NCI-H2171 (cell line): ENCODE measurements at places on chromosomes 13 and 19.
A peak's percentile ranks its signal among the peaks of the same experiment; 100 is the strongest.

- DNase-seq, result no peak
Observed at GRCh38 chr19:34017601-34018000, 154.7 kb upstream of the LSM14A start.

GRCh38 chr13:40391788-40392187 is 274.7 kb downstream of the FOXO1 start:
- DNase-seq, result no peak

DNA sequence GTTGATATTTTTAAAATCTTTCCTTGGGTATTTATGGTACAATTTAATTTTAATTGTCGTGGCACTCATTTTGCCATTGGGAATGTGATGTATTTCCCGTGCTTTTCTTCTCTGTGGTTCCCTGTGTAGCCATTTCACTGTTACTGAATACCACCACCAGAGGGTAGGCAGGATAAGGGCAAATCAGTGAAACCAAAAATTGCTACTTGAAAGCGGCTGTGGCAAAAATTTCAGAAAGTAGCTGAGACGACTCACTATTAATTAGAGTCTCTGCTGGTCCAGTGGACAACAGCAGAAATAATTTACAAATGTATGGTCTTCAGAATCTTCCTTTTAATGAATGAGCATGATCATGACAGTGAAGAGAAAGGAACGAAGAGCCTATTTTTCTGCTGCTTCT is 34.4 kb upstream of the MIR17HG start:
- no peak for DNase-seq

- DNase-seq, result peak; percentile 30
Observed at GRCh38 chr13:100044936-100045335, 44.0 kb upstream of the PCCA start.

- DNase-seq, result no peak
Observed at GRCh38 chr13:94667190-94667589, 45.2 kb downstream of the SOX21 start.

GRCh38 chr13:107851670-107852069 is 363.7 kb downstream of the LIG4 start:
- DNase-seq, result no peak

DNA sequence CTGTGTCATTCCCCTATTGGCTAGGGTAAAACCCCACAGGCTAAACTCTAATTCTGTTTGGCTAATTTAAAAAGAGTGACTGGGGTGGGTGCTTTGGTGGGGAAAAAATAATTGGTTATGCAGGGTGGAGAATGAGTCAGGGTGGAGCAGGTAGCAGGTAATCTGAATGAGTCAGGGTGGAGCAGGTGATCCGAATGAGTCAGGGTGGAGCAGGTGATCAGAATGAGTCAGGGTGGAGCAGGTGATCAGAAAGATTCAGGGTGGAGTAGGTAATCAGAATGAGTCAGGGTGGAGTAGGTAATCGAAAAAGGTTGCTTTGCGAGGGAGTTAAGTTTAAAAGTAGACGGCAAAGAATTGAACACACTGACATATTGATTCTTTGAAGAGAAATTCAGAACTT is 1218.8 kb upstream of the ATXN8OS start:
- DNase-seq, result no peak

DNA sequence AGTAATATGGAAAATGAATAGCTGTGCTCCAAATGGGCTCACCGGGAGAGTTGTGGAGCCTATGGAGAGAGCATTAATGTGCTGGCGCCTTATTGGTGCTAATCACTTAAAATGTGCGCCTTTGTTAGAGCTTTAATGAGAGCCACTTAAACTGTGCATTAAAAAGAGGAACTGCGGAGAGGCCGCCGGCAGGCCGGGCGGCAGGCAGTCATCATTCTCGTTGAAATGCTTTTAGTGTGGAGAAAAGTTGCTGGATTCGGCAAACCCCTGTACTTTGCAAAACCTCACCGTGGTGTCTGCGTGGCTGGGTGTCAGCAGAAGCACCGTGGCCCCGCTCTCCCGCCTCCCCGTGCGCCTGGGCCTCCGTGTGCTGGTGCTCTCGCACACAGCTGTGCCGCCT is 105.5 kb downstream of the KDM4B start:
- DNase-seq, result no peak

- no peak for DNase-seq
Observed at GRCh38 chr19:20482721-20483120, 82.9 kb downstream of the ZNF737 start.

DNA sequence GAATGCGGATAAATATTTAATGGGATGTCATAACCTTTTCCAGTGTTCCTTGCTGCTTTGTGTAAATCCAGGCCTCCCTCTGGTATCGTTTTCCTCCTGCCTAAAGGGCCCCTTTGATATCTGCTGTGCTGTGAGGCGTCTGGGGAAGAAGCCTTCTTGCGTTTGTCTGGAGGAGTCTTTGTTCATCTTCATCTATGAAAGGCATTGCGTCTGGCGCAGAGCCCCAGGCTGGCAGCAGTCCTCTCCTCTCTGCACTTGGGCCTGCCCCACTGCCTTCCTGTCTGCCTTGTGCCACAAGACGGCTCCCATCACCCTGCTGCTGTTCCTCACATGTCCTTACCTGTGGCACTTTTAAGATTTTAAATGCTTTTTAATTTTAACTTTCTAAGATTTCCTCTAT is 9.8 kb downstream of the PROZ start:
- DNase-seq, result no peak

DNA sequence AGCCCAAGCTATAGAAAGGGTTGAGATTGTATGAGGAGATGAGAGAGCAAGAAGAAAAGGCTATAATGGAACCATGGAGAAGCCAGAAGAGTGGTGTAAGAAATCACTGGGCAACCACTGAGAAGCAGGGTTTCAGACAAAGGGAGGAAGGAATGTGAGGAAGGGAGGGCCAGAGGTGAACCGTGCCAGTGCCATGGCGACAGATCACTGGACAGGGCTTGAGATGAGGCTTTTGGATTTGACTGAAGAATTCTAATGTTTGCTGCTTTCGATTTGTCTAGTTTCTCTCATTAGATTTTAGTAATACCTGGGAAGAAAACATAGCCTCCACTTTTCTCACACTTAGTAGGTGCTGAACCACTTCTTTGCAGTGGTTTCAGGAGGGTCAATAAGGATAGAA is 6.3 kb upstream of the GPR183 start:
- DNase-seq, result no peak

DNA sequence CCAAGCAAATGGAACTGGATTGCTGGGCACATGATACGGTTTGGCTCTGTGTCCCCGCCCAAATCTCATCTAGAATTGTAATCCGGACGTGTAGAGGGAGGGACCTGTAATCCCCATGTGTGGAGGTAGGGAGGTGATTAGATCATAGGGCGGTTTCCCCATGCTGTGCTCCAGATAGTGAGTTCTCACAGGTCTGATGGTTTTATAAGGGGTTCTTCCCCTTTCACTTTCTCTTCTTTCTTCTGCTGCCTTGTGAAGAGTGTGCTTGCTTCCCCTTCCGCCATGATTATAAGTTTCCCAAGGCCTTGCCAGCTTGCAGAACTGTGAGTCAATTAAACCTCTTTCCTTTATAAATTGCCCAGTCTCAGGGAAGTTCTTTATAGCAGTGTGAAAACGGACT is 32.6 kb upstream of the MTIF3 start:
- no peak for DNase-seq
